ENCODE measurements at places on chromosomes 7 and 10.
A peak's percentile ranks its signal among the peaks of the same experiment; 100 is the strongest.

DNA sequence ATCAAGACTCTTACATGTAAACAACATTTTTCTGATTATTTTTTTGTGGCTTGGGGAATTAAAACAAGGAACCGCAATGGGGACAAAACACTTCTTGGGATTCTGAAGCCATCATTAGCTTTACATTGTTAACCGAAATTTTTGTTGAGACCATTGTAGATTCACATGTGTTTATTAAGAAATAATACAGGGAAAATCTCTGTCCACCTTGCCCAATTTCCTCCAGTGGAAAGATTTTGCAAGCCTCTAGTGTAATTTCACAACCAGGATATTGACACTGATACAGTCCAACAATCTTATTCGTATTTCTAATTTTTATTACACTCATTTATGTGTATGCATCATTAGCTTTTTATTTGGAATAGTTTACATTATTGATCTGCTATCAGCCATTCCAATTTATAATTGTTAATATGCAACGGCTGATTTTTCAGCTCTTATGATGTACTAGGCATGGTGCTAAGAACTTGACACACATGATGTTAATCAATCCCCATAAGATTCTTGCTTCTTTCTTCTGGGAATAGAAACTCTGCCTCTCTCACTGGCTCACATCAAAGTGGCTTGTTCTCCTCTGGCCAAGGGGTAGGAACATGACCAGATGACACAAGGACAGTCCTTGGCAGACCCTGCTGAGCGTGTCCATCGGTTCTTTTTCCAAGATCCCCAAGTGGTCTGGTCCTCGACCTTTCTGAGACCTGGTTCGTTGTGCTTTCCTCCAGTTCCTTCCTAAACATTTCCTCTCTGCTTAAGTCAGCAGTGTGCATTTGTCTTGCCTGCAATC, 137.6 kb downstream of the ADAM12 start:
- no peak overlapping the region for H3K4me3 ChIP-seq
- no peak overlapping the region for H3K27ac ChIP-seq
- no peaks in the 10 kb centered on the region for H3K36me3 ChIP-seq
- H3K4me1 ChIP-seq, result no peaks in the 10 kb centered on the region

- H3K27ac ChIP-seq, result no peak overlapping the region
- no peaks in the 10 kb centered on the region for H3K27me3 ChIP-seq
- no peaks in the 10 kb centered on the region for H3K36me3 ChIP-seq
- DNase-seq, result no peak
- no peak overlapping the region for H3K4me3 ChIP-seq
Observed at GRCh38 chr7:46034056-46034768, 113.1 kb upstream of the IGFBP3 start.

GRCh38 chr10:99993701-99994689, 15.8 kb downstream of the DNMBP start:
- H3K4me1 ChIP-seq, result peaks cover 53% of the 10 kb centered on the region
- H3K36me3 ChIP-seq, result no peaks in the 10 kb centered on the region
- peak overlapping the region; percentile 64 for H3K27ac ChIP-seq
- no peak overlapping the region for H3K4me3 ChIP-seq
- DNase-seq, result peak; percentile 85

DNA sequence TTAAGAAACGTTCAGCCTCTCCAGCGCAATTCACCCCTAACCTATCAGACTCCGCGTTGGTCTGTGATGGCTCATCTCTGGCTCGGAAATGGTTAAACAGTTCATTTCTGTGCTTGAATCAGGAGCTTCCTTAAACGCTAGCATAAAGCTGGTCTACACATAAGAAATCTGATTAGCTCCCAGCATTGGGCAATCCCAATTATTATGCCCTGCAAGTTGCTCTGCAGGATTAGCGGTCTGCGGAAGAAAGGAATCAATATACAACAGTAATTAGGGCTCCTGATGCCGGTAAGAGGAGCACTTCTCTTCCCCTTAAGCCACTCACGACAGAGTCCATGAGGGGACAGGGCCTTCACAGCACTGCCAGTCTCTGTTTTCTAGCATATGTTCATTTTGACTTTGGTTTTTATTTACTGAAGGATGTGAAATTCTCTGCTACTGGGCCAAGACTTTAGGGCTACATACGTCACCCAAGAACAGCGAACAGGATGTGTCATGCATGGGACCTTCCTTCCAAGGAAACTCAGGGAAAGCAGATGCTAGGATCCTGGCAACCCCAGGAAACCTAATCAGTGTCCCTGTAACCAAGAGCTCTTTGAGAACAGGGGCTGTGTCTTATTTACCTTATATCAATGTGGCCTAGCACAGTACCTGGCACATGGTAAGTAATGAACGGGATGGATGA, 324.4 kb downstream of the KCNMA1 start:
- DNase-seq, result no peak
- H3K4me1 ChIP-seq, result peaks cover 37% of the 10 kb centered on the region
- no peaks in the 10 kb centered on the region for H3K36me3 ChIP-seq
- no peaks in the 10 kb centered on the region for H3K27me3 ChIP-seq
- H3K27ac ChIP-seq, result no peak overlapping the region

GRCh38 chr7:92717993-92718716, 118.2 kb downstream of the CDK6 start:
- H3K36me3 ChIP-seq, result no peaks in the 10 kb centered on the region
- H3K27ac ChIP-seq, result peak overlapping the region; percentile 87
- peak overlapping the region; percentile 55 for H3K4me3 ChIP-seq
- H3K27me3 ChIP-seq, result no peaks in the 10 kb centered on the region

GRCh38 chr7:105945848-105946247, 17.2 kb upstream of the CDHR3 start:
- no peak overlapping the region for H3K27ac ChIP-seq
- H3K4me3 ChIP-seq, result no peak overlapping the region
- no peaks in the 10 kb centered on the region for H3K4me1 ChIP-seq
- no peaks in the 10 kb centered on the region for H3K27me3 ChIP-seq

DNA sequence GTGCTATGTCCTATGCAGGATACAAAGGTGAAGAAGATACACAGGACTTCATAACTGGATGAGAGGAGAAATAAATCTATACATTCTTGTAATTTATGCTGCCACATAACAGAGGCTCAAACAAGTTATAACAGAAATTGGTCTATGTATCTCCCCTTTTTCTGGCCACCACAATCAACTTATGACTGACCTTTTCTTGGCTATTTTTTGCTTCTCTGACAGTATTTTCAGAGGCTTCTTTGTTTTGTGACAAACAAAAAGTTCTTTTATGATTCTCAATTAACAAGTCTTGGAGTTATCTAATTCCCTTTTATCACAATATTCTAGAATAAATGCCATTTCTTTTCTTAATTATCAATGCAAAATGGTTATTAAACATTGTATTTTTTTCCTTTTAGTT, 953.0 kb upstream of the ZWINT start:
- no peaks in the 10 kb centered on the region for H3K27me3 ChIP-seq
- H3K36me3 ChIP-seq, result no peaks in the 10 kb centered on the region
- no peak overlapping the region for H3K27ac ChIP-seq

DNA sequence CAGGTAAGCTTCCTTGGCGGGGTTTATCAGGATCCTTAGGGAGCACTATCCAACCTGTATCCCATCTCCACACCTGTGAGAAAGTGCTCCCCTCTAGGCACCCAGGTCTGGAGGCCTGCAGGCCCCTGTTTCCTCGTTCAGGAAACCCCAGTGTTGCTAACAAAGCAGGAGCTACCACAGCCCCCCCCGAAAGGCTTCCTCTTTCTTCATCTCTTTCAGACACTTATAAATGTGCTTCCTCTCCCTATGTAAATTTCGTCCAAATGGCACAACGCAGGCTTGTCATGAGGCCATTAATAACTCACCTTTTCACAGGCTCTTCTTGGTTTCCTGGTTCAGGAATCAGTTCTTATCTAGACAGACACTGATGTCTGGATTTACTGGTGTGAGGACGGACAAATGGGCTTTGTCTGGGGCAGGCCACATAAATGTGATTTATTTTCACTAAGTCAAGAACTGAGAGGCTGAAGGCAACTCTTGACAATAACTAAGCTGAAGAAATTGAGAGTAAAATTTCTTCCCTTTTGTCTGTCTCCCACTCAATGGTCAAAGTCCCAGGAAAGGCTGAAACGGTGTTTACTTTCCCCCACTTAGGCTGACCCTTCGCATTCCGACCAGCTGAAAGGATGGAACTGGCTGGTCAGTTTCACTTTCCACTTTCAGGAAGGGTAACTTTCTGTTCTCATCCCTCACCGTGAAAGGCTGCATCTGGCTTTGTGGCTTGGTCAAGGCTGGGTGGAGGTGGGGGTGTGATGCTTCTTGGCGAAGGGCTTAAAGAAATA, 46.8 kb downstream of the PIK3AP1 start:
- no peaks in the 10 kb centered on the region for H3K27me3 ChIP-seq
- no peak for DNase-seq
- H3K4me1 ChIP-seq, result peaks cover 9% of the 10 kb centered on the region
- H3K36me3 ChIP-seq, result no peaks in the 10 kb centered on the region

DNA sequence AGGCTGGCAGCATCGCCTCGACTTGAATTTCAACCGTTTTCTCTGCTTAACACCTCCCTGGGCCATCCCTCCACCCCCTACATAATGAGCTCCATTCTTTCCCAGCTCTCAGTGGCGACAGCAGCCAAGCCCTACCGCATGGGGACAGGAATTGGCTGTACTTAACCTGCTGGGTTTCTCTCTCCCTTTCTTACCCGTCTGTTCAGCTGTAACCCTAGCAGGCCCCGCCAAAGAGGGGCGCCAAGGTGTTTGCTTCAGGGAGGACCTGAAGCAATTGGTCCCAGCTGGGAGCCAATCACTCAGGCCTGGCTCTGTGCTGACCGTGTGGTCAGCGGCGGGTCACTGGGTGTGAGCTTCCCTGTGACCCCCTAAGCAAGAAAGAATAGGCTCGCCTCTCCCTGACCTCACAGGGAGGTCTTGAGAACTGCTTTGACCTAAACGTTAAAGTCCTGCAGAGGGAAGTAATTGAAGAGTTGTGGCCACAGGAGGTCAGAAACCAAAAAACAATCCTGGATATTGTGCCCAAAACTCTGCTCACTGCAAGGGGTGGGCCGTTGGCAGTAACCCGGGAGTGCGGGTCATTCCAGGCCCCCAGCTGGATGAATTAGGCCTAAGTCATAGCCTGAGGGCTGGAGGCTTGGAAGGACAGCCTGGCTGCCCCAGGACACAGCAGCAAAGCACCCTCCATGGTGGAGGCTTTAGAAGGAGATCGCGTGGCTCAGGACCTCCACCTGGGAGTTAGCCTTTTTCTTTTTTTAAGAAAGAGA, 114.6 kb downstream of the ITIH5 start:
- H3K27me3 ChIP-seq, result no peaks in the 10 kb centered on the region
- H3K27ac ChIP-seq, result peak overlapping the region; percentile 87
- no peak overlapping the region for H3K4me3 ChIP-seq
- DNase-seq, result no peak
- no peaks in the 10 kb centered on the region for H3K36me3 ChIP-seq

DNA sequence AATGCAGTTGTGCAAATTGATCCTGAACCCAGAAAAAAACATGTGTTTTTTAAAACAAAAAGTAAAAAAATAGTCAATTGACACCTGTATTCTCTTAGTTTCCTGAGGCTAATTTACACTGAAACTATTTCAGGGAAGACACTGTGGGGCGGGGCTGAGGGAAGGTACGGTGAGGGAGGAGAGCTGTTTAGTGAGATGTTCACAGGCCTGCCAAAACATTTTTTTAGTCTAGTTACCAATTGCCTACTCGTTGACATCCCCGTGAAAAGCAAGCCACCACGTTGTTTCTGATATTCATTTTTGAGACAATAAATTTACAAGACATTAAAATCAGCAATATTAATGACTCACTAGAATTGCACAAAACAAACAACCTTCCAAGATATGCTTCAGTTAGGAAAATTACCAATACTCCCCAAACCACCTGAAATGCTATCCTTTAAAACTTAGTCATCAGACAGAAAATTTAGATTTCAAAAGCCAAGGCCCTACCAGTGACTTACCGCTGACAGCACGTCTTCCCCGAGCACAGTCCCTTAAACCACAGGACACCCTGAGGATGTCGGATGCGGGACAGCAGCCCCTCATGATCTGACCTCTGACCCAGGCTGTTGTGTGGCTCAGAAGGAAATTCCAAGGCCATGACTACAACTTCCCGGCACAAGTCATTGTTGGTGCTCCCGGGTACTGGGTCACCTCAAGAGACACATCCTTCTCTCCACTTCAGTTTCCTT, 279.2 kb downstream of the PRPF18 start:
- no peaks in the 10 kb centered on the region for H3K36me3 ChIP-seq
- peak overlapping the region; percentile 27 for H3K27ac ChIP-seq
- H3K27me3 ChIP-seq, result no peaks in the 10 kb centered on the region
- no peaks in the 10 kb centered on the region for H3K4me1 ChIP-seq
- H3K4me3 ChIP-seq, result no peak overlapping the region
- DNase-seq, result peak; percentile 55

- no peak overlapping the region for H3K27ac ChIP-seq
- no peak for DNase-seq
- H3K36me3 ChIP-seq, result no peaks in the 10 kb centered on the region
- no peaks in the 10 kb centered on the region for H3K27me3 ChIP-seq
- H3K4me1 ChIP-seq, result no peaks in the 10 kb centered on the region
- H3K4me3 ChIP-seq, result no peak overlapping the region
Observed at GRCh38 chr7:155580367-155580766, 34.0 kb upstream of the CNPY1 start.

GRCh38 chr7:231858-232246, 39.5 kb downstream of the FAM20C start:
- H3K4me3 ChIP-seq, result no peak overlapping the region
- H3K27me3 ChIP-seq, result no peaks in the 10 kb centered on the region
- no peaks in the 10 kb centered on the region for H3K36me3 ChIP-seq

DNA sequence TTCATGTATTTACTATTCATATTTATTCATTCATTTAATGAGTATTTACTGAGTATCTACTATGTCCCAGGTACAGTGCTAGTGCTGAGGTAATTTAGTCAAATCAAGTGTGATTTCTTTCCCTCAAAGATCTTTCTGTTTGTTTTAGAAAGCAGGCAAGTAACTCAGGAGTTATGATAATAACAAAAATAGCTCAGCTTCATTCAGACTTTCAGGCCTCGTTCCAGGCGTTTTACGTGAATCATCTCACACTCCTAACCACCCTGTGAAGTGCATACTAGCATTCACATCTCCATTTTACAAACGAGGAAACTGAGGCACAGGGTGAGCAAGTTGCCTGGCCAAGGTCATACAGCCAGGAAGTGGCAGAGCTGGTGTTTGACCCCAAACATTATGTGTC, 468.7 kb upstream of the C7orf33 start:
- no peak overlapping the region for H3K27ac ChIP-seq
- no peak for DNase-seq
- no peaks in the 10 kb centered on the region for H3K4me1 ChIP-seq
- no peaks in the 10 kb centered on the region for H3K36me3 ChIP-seq
- H3K27me3 ChIP-seq, result no peaks in the 10 kb centered on the region

- H3K27ac ChIP-seq, result no peak overlapping the region
- no peaks in the 10 kb centered on the region for H3K36me3 ChIP-seq
- no peaks in the 10 kb centered on the region for H3K27me3 ChIP-seq
- H3K4me3 ChIP-seq, result no peak overlapping the region
- DNase-seq, result no peak
- H3K4me1 ChIP-seq, result no peaks in the 10 kb centered on the region
Observed at GRCh38 chr10:79559726-79560125, 481 bp downstream of the SFTPA2 start.
